ENCODE measurements at places on chromosomes 12 and 14.

- DNase-seq = peak; percentile 19
These were observed 3.3 kb upstream of the SLC4A8 start for GRCh38 chr12:51421266-51421884.

DNA sequence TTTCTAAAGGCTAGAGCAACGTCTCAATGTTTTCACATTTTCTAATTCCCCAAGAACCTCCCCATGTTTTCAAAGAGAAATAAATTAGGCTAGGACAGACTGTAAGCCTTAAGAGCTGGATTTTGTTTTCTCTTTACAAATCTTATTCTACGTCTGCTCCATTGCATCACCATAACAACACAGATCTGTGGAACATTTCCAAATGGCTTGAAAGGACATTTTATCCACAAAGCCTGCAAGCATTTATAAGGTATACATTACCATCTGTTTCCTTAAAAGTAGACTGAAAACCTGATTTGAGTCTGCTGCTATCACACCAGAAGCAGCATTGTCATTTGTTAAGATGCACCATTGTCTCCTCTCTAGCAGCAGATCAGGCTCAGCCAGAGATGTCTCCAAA lies 115.3 kb upstream of the PLEKHA5 start:
- DNase-seq = no peak

DNA sequence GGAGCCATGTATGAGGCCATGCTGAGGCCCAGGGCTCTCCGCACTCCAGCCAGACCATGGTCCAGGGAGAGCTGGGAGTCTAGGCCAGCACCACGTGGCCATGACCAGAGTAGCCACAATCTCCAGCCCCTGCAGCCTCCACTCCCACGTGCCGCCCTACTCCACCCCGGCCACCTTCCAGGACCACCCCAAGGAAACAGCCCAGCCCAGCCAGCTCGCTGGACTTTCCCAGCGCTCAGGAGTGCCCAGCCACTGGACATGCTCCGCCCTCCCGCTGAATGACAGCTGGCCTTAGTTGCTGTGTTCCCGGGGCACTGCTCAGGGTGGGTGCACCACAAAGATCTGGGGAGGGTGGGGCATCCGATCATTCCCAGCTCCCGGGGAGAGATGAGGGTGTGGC lies 2.1 kb upstream of the C14orf180 start:
- DNase-seq = no peak

- peak; percentile 9 for DNase-seq
These were observed 11.2 kb downstream of the ESRRB start for GRCh38 chr14:76386944-76387782.
